ENCODE measurements at places on chromosomes 5 and 9.

GRCh38 chr5:77419644-77420582 lies 72.2 kb downstream of the WDR41 start:
- H3K4me1 ChIP-seq = peaks cover 2% of the 10 kb centered on the region
- H3K27ac ChIP-seq = no peak overlapping the region
- H3K36me3 ChIP-seq = no peaks in the 10 kb centered on the region
- no peak for DNase-seq

- H3K36me3 ChIP-seq = peaks cover 70% of the 10 kb centered on the region
- no peak overlapping the region for H3K4me3 ChIP-seq
- no peak for DNase-seq
- H3K4me1 ChIP-seq = peaks cover 64% of the 10 kb centered on the region
Measured at GRCh38 chr9:20373263-20373662, 249.0 kb downstream of the MLLT3 start.

GRCh38 chr5:67998709-67999261 lies 216.8 kb upstream of the PIK3R1 start:
- H3K27ac ChIP-seq = no peak overlapping the region
- peaks cover 3% of the 10 kb centered on the region for H3K27me3 ChIP-seq
- DNase-seq = no peak
- no peaks in the 10 kb centered on the region for H3K36me3 ChIP-seq

DNA sequence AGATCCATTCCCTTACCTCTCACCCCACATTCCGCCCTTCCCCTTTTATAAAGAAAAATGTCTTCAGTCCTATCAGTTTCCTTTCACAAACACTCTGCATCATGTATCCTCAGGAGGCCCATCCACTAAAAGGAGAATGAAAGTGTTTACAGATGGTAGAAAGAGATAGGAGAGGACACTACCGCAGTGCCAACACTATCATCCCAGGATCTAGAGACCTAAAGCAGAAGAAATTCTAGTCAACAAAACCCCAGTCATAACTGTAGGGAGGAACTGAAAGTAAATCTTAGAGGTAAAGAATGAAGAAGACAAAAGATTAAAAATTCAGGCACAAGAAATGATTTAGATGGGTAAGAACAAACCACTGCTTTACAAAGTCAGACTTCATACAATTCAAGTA lies 114.1 kb downstream of the MLLT3 start:
- peak overlapping the region; percentile 48 for H3K27ac ChIP-seq
- DNase-seq = no peak
- H3K4me1 ChIP-seq = peaks cover 88% of the 10 kb centered on the region
- H3K27me3 ChIP-seq = no peaks in the 10 kb centered on the region
- peak overlapping the region; percentile 8 for H3K4me3 ChIP-seq

GRCh38 chr9:7237473-7238246 lies 479.9 kb downstream of the KDM4C start:
- no peak for DNase-seq
- H3K27me3 ChIP-seq = peaks cover 2% of the 10 kb centered on the region
- peaks cover 11% of the 10 kb centered on the region for H3K4me1 ChIP-seq
- H3K27ac ChIP-seq = no peak overlapping the region

GRCh38 chr5:144135113-144135762 lies 35.2 kb downstream of the YIPF5 start:
- H3K4me3 ChIP-seq = no peak overlapping the region
- H3K4me1 ChIP-seq = no peaks in the 10 kb centered on the region
- H3K36me3 ChIP-seq = no peaks in the 10 kb centered on the region
- peaks cover 9% of the 10 kb centered on the region for H3K27me3 ChIP-seq
- no peak overlapping the region for H3K27ac ChIP-seq
- no peak for DNase-seq

DNA sequence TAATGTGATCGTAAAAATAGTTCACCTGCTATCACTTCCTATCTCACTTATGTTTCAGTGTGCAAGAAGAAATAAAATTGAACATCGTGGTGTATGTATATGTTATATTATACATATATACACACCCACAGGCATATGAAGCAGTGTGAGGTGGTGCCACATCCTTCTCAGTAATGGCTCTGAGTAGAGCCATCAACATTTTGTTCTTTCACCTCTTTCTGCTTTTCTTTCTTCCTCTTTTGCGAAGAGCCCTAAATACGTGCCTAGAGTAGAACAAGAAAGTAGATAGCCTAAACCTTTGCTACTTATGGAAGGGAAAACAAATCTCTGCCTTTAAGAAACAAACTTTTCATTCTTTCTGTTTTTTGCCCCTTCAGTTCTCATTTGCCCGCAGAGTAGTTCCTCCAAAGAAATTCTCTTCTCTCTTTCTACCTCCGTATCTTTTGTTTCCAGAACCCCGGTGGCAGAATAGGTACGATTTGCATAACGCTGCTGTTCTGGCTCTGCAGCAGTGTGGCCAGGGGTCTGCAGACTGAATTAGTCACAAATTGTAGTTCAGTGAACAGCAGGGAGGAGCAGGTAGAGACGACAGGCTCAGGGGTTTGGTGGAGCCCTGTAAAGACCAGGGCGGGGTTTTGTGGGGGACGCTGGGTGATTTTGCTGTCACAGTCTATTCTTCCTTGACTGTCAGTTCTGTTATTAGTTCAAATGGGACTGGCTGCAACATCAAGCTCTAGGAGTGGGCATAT lies 40.5 kb upstream of the PJA2 start:
- H3K27me3 ChIP-seq = no peaks in the 10 kb centered on the region
- no peak overlapping the region for H3K4me3 ChIP-seq
- no peaks in the 10 kb centered on the region for H3K36me3 ChIP-seq
- H3K27ac ChIP-seq = no peak overlapping the region
- no peak for DNase-seq

GRCh38 chr9:95286151-95286550 lies 31.4 kb downstream of the FANCC start:
- H3K27me3 ChIP-seq = no peaks in the 10 kb centered on the region
- no peak for DNase-seq
- no peaks in the 10 kb centered on the region for H3K36me3 ChIP-seq

- no peak for DNase-seq
- H3K36me3 ChIP-seq = no peaks in the 10 kb centered on the region
- H3K27ac ChIP-seq = no peak overlapping the region
- no peaks in the 10 kb centered on the region for H3K4me1 ChIP-seq
Measured at GRCh38 chr5:153907170-153907775, 131.4 kb downstream of the FAM114A2 start.

DNA sequence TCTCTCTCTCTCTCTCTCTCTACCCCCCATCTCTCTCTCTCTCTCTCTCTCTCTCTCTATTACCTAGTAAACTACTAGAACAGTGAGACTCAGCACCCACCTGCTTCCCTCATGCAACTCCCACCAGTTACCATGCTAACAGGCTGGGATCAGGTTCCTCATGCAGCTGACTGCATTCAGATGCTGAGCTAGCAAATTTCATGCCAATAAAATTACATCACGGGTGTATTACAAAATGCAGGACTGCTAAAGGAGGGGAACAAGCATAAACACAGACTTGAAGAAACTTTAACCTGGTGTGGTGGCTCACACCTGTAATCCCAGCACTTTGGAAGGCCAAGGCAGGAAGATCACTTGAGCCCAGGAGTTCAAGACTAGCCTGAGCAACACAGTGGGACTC lies 76.0 kb downstream of the CEMIP2 start:
- H3K36me3 ChIP-seq = peaks cover 50% of the 10 kb centered on the region
- no peak for DNase-seq
- peaks cover 7% of the 10 kb centered on the region for H3K4me1 ChIP-seq
- no peak overlapping the region for H3K4me3 ChIP-seq
- H3K27me3 ChIP-seq = no peaks in the 10 kb centered on the region

GRCh38 chr9:124370896-124371582 lies 44.2 kb downstream of the PSMB7 start:
- no peak for DNase-seq
- H3K36me3 ChIP-seq = peaks cover 12% of the 10 kb centered on the region
- H3K27ac ChIP-seq = no peak overlapping the region
- no peaks in the 10 kb centered on the region for H3K27me3 ChIP-seq

GRCh38 chr9:111003182-111003581 lies 35.1 kb downstream of the LPAR1 start:
- no peaks in the 10 kb centered on the region for H3K27me3 ChIP-seq
- H3K27ac ChIP-seq = no peak overlapping the region

DNA sequence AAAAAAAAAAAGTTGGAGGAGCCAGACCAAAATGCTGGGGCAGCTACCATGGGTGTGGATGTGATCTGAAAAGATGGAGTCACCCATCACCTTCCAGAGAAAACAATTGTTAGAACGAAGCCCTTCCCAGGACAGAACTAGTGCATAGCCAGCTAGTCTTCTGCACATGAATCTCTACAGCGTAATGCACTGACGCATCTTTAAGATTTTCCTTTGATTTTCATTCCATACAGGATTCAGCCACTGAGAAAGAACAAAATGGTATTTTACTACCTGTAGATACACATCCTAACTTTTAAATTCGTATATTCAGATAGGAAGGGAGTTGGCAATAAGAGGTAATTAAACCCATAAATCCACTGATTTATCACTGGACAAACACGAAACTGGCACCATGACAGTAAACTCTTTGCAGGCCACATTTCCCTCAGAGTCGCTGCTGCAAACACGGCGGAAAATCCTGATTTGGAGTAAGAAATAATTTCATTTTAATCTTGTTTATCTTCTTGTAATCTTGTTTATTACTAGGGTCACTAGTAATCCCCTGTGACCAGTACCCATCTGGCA lies 206.6 kb downstream of the SPOCK1 start:
- H3K27me3 ChIP-seq = peaks cover 1% of the 10 kb centered on the region
- H3K36me3 ChIP-seq = no peaks in the 10 kb centered on the region
- no peak overlapping the region for H3K4me3 ChIP-seq

DNA sequence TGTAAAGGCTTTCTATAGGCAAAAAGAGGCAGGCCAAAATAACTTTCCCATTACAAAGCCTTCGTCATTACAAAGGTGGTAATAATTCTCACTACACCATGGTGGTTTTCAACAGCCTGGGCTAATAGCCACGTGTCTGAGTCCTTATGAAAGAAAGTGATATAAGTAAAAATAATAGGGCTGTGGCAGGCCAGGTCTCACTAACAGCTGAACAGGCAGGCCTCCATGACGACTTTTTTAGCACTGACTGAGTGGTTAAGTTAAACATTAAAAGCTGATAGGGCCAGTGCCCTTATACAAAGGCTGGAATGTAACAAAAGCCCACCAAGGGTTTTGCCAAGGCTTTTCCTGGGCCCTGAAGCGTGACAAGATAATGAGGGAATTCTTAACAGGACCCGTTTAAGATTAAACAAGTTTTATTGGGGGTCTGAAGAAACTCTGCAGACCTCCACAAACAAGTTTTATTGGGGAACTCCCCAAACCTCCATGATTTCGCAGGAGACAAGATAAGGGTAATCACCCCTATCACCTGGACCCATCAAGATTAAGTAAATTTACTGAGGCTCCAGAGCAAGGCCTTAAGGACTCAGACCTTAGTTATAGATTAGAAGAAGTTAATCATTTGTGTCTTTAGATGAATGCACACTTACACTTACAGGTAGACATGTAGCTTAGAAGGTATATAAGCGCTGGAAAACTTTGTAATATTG lies 412.9 kb downstream of the CHSY3 start:
- DNase-seq = no peak
- H3K27ac ChIP-seq = no peak overlapping the region
- no peaks in the 10 kb centered on the region for H3K27me3 ChIP-seq
- no peaks in the 10 kb centered on the region for H3K36me3 ChIP-seq
- no peaks in the 10 kb centered on the region for H3K4me1 ChIP-seq

GRCh38 chr9:72743836-72744235 lies 209.0 kb downstream of the ALDH1A1 start:
- DNase-seq = no peak
- no peak overlapping the region for H3K27ac ChIP-seq
- H3K4me1 ChIP-seq = no peaks in the 10 kb centered on the region
- no peak overlapping the region for H3K4me3 ChIP-seq

GRCh38 chr5:125685771-125686170 lies 737.4 kb upstream of the GRAMD2B start:
- no peaks in the 10 kb centered on the region for H3K4me1 ChIP-seq
- H3K27me3 ChIP-seq = no peaks in the 10 kb centered on the region
- no peaks in the 10 kb centered on the region for H3K36me3 ChIP-seq

DNA sequence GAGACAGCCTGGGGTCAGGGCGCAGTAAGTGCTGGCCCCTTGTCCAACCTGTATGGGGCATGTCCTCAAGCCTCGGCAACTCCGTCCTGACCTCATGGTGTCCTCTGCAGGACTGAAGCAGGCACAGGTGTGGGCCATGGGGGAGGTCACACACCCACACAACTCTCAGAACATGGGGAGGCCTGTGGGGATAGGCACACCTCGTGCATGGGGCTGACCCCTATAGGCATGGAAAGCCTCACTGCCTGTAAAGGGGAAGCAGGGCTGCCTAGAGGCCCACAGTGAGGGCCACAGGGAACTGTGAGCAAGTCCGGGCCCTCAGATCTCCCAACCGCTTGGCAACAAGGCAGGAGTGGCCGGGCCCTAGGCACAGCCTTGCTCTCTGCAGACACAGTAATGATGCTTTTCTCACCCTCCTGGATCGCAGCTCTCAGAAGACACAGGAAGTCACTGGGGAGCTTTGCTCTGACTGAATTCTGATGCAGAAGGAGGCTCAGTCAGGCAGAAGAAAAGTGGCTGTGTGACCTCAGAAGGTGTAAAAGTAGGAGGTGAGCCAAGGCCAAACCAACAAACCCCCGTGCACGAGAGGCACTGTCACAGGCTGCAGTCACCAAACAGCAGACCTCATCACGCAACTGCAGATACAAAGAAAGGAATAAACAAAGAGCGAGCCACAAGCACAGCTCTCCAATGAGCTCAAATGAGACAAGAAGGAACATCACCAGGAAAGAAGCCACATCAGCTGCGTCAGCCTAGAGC lies 5.4 kb downstream of the IPPK start:
- peak; percentile 79 for DNase-seq
- H3K36me3 ChIP-seq = peaks cover 30% of the 10 kb centered on the region
- H3K27me3 ChIP-seq = no peaks in the 10 kb centered on the region
- H3K4me1 ChIP-seq = peaks cover 56% of the 10 kb centered on the region
- peak overlapping the region; percentile 7 for H3K4me3 ChIP-seq
- peak overlapping the region; percentile 91 for H3K27ac ChIP-seq

DNA sequence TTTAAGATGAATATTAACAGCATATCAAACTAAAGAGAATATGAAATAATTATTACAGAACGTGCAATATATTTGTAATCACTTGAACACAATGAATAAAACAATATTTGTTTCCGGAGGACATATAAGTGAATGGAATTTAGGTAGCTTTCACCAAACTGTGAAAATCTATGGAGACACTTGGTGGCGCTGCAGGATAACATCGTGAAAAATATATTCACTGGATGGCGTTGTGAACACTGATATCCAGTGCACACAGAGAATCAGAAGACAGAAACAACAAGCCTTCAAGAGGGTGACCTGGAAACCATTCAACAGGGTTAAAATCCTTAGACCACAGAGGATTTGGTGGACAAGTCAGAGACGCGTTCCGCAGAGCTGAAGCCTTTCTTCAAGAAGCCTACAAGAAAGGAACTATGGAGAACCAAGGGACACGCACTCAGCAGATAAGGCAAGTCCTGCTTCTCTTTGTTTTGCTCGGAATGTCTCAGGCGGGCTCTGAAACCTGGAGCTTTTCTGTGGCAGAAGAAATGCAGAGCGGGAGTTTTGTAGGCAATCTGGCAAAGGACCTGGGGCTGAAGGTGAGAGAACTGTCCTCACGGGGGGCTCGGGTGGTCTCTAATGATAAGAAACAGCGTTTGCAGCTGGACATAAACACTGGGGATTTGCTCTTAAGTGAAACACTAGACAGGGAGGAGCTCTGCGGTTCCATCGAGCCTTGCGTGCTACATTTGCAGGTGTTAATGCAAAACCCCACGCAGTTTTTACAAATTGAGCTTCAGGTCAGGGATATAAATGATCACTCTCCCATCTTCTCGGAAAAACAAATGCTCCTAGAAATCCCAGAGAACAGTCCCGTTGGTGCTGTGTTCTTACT lies at the start of gene PCDHB11:
Gene PCDHB11, plus strand, starts transcription at position 269 of the 877 bp plus-strand sequence. Its CDS starts 148 bp downstream, at position 417.
- DNase-seq = no peak
- H3K4me1 ChIP-seq = no peaks in the 10 kb centered on the region

GRCh38 chr5:6492934-6493333 lies 44.3 kb downstream of the UBE2QL1 start:
- no peaks in the 10 kb centered on the region for H3K36me3 ChIP-seq
- peaks cover 34% of the 10 kb centered on the region for H3K4me1 ChIP-seq
- no peak for DNase-seq
- no peak overlapping the region for H3K27ac ChIP-seq

Measured in activated CD8-positive, alpha-beta T cell treated with anti-CD3 and anti-CD28 coated beads, Interleukin-2, amount 10 ng/mL, durations not matched to agents 7 days and 5 days (primary cell).